ENCODE measurements at places on chromosomes 3 and 15.

DNA sequence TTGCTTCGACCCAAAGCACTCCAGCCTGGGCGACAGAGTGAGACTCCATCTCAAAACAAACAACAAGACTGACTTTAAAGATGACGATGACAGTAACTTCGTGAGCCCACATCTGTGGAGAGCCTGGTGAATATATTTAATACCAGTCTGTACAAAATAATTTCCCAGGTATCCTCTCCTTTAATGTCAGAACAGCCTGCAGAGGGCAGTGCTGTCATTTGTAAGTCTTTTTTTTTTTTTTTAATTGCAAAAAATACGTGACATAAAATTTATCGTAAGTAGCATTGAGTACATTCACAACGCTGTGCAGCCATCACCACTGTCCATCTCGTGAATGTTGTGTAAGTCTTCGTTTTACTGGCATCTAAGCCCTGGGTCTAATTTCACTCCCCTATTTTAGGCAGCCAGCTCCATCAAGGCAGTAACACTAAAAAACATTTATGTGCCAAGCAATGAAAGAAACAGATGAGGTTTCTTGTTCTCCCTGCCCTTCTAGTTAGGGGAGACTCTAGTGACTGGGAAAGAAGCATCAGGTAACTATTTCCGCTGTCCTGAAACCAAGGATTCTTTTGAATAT, 1.4 kb downstream of the HTD2 start:
- peak; percentile 52 for DNase-seq

DNA sequence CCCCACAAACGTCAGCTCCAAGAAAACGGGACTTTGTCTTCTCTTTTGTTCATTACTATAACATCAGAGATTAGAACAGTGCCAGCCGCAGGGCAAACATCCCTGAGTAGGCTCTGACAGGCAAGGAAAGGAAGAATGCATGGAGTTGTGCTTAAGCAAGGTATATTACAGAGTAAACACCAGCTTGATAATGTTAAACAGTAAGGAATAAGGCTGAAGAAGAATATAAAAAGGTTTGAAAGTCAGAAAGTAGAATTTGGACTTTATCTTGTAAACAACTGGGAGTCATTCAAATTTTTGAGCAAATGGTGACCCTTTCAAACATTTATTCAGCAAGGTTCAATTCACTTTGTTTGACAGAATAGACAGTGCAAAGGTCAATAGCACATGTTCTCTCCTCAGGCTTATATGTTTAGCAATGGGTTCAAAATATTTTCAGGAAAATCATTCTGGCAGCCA, 11.0 kb downstream of the GABPB1 start:
- DNase-seq: no peak

GRCh38 chr3:57689367-57690053, 3.4 kb downstream of the DENND6A start:
- no peak for DNase-seq

DNA sequence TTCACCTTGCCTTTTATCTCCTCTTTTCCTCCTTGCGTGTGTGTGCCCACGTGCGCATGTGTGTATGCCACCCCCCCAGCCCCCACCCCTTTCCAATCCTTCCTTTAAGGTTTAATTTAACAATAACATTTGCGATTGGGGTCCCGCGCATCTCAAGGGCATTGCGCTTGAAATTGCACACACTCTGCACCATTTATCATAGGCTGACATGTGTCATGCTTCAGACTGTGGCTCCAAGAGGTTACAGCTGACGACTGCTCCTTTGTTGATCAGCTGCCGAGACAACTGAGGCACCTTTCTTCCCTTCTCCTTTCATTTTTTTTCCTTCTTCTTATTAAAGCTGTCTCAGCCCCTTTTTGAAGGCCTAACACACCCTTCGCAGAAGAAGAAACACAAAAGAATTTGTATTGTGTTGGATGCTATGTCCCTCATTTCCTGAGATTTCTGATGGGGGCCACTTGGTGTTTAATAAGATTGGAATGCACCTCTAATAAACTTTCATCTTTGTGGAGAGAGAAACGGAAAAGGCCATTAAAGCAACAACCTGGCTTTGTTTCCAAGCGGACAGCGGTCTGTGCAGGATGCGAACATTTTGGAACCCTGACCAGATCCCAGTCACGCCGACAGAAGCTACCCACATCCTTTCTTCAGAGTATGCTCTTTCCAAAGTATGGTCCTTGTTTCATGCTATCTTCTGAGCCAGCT, 470.1 kb downstream of the MCTP2 start:
- DNase-seq: no peak

GRCh38 chr3:20563251-20563650, 377.2 kb upstream of the SGO1 start:
- DNase-seq: no peak

DNA sequence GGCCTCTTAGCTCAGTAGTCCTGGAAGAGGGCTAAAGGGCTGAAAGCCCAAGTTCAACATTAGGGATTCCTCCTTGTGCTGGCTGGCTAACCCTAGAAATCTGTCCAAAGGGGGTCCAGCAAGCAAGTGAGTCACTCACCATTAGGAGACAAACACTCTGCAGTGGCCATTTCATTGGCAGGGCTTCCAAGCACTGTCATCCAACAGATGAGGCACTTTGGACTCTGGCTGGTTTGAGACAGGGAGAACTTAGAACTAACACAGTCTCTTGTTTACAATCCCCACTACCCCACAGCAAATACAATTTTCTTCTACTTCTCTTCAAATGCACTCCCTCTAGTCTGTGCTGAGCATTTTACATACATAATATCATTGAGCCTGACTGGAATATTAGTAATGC, 10.1 kb upstream of the WNT5A start:
- no peak for DNase-seq

GRCh38 chr3:59326246-59327024, 276.6 kb upstream of the CFAP20DC start:
- no peak for DNase-seq

DNA sequence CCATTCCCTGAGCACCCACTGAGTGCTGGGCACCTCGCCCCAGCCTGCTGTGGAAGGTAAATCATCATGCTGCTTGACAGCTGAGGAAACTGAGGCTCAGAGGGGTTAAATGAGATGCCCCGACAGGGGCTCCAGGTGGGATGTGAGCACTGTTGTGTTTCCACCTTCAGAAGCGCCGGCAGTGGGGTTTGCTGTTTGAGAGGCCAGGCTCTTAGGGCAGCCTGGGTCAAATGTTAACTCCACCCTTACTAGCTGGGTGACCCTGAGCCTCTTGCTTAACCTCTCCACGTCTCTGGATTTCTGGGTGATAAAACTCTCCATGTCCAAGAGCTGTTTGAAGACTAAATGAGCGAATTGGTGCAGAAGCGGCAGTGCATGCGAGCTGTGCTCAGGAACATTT, 43.1 kb downstream of the FAM3D start:
- no peak for DNase-seq

- no peak for DNase-seq
Measured at GRCh38 chr3:65776081-65776480, 262.6 kb downstream of the MAGI1 start.

GRCh38 chr15:94229591-94230369, 1.6 kb upstream of the MCTP2 start:
- peak; percentile 77 for DNase-seq

DNA sequence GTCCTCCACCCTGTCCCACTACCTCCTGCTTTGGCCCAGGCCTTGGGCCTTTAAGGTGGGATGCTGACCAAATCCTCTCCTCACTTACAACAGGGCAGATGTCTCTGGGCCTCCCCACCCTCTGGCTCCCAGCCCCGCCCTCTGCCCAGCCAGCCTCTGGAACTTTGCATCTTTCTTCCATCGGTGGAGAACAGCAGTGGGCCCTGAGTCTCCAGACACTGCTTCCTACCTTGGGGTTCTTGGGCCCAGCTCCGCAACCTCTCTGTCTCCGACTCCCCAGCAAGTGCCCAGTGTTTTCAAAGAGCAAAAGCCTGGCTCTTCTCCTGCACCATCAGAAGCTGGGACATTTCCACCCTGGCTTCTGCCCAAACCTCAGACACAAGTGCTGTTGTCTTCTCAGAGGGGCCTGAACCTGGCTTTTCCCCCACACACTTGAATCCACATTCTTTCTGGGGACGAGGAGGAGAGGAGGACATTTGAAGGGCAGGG, 33.1 kb downstream of the MRAS start:
- no peak for DNase-seq

GRCh38 chr3:43071313-43071893, 34.5 kb downstream of the POMGNT2 start:
- DNase-seq: no peak

GRCh38 chr3:2392981-2393380, 294.3 kb downstream of the CNTN4 start:
- DNase-seq: no peak

GRCh38 chr15:75661756-75662140, 14.0 kb downstream of the SNX33 start:
- DNase-seq: no peak

GRCh38 chr3:43468133-43468532, 153.7 kb downstream of the ANO10 start:
- DNase-seq: peak; percentile 23

DNA sequence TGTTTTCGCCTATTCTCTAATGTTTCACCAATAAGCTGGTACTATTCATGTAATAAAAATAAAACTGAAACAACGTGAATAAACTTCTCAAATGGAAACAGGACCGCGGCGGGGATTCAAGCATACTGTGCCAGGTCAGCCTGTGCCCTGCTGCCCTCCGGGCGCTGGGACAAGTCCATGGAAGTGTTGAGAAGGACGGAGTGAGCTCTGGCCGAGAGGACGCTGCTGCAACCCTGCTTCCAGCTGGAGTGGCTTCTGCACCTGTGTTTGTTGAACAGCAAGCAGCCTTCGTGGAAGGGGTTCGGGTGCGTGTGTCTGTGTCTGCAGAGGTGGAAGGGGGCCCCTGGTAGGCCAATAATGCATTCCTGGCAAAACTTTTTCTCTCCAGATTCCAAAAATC, 50.0 kb upstream of the PCSK6 start:
- no peak for DNase-seq

GRCh38 chr15:34855413-34855812, 60.1 kb upstream of the ACTC1 start:
- DNase-seq: peak; percentile 6
